ENCODE measurements at places on chromosomes 13 and 19.

GRCh38 chr13:91565296-91565695, 166.9 kb downstream of the GPC5 start:
- no peak for DNase-seq

- DNase-seq, result peak; percentile 72
Observed at GRCh38 chr13:105441051-105441750, 1094.3 kb downstream of the EFNB2 start.

- DNase-seq, result no peak
Observed at GRCh38 chr19:18809149-18809868, 18.2 kb upstream of the COMP start.

DNA sequence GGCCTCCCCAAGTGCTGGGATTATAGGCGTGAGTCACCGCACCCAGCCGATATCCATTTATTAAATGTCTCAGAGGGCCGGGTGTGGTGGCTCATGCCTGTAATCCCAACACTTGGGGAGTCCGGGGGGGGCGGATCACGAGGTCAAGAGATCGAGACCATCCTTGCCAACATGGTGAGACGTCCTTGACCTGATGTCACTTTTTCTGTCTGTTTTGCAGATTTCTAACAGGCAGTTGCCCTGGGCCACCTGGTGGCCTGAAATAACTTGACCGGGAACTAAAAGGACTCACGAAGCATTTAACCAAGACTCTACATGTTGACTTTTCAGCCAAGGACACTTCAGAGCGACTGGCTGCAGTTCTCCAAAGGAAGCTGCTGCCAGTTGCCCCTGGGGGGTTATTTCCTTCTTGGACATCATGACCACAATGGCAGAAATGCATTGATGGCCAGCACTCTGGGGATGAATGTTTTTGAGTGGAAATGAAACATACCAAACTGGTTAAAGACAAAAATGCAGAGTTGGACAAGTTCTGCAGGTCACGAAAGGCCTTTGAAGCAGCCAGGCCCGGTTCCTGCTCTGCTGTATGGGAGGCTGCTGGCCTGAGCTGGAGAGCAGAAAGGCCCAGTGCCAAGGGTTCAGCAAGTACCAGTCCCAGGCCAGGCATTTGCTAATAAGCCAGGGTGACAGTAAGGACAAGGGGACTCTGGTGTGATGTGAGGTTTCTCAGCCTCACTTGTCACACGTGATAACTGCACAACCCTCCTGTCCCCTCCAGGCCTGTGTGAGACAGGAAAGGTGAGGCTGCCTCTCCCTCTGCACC, 8.3 kb downstream of the ZNF837 start:
- DNase-seq, result no peak
